Psoas muscle (tissue), 8 donors: ENCODE measurements at places on chromosomes 5 and 9.

DNA sequence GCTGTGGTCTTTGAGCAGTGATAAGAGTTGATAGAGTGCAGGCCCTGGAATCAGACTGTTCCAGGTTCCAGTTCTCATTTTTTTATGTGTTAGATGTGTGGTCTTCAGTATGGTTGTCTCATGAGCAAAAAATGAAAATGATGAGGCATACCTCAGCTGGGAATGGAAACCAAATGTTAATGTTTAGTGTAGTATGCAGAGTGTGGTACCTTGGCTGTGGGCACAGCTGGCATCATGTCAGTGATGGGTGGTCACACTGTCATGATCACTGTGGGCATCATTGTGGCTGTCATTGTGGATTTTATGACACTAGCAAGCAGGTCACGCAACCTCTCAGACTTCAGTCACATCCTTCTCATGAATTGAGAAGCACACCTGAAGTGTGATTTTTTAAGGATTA is 6.4 kb downstream of the ABLIM3 start:
- no peak overlapping the region for H3K27ac ChIP-seq
- H3K4me1 ChIP-seq: peaks cover 44% of the 10 kb centered on the region
- no peak overlapping the region for H3K4me3 ChIP-seq
- H3K36me3 ChIP-seq: no peaks in the 10 kb centered on the region

- no peaks in the 10 kb centered on the region for H3K36me3 ChIP-seq
- H3K4me3 ChIP-seq: no peak overlapping the region
- no peak overlapping the region for H3K27ac ChIP-seq
Observed at GRCh38 chr5:95043648-95044047, 241.2 kb downstream of the MCTP1 start.

- no peak overlapping the region for H3K27ac ChIP-seq
- no peak overlapping the region for H3K4me3 ChIP-seq
- no peak for DNase-seq
- H3K27me3 ChIP-seq: no peaks in the 10 kb centered on the region
- no peaks in the 10 kb centered on the region for H3K36me3 ChIP-seq
- peaks cover 9% of the 10 kb centered on the region for H3K4me1 ChIP-seq
Observed at GRCh38 chr5:142600092-142600491, 85.8 kb downstream of the FGF1 start.

DNA sequence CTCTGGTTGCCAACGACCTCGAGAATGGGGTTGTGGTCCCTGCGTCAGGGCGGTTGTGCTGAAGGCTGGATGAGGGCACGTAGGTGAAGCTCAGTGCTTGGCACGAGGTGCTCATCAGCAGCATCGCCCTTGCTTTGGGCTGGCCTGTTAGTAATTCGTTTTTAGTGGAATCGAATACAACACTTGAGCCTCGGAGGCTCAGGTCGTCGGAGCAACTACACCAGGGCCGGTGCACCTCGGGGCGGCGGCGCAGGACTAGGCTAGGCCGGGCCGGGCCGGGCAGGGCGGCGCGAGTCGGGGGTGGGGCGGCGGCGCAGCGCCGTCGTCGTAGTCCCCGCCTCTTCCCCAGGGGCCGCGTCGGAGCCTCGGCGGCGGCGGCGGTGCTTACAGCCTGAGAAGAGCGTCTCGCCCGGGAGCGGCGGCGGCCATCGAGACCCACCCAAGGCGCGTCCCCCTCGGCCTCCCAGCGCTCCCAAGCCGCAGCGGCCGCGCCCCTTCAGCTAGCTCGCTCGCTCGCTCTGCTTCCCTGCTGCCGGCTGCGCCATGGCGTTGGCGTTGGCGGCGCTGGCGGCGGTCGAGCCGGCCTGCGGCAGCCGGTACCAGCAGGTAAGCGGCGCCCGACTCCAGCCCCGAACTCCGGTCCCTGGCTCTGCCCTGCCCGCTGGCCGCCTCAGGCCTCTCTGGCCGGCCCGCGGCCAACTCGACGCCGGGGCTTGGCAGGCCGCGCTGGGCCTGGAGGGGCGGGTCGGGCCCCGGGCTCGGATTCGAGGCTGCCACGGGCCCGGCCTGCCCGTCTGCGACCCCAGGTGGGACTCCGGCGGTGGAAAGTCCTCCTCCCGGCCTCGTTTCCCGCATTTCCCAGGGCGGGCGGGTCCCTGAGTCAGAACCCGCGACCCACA is at the start of gene NDFIP1:
Gene NDFIP1, plus strand, starts transcription at position 348 of the 899 bp plus-strand sequence. Its CDS starts 196 bp downstream, at position 544.
- peak within 1 kb of the TSS; percentile 99 for H3K27ac ChIP-seq
- H3K4me1 ChIP-seq: peaks cover 29% of the 10 kb centered on the region
- H3K27me3 ChIP-seq: no peaks in the 10 kb centered on the region
- H3K36me3 ChIP-seq: no peaks in the 10 kb centered on the region
- H3K4me3 ChIP-seq: peak within 1 kb of the TSS; percentile 94
- peak; percentile 93 for DNase-seq
